ENCODE measurements at places on chromosomes 2 and 18.

DNA sequence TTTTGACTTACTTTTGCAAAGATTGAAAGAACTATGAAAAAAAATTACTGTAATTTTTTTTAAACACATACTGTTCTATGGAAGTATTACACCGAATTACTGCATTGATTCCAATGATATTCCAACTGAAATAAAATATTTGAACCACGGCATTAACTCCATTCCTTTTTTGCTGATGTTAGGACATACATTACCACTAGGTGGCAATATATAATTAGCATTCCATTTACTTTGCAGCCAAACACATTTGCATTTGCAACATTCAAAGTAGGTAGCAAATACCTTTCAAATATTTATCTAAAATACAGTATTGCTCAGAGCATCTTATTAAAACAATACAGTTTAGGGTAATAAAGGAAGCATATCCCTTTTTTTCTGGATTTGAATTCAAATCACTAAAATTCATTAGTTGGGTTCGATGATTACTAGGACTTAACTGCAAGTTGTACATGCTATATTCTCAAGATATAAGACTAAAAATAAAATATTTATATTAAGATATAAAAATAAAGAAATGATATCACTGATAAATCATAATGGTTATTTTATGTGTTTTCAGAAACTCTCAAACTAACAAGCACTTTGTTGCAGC, 31.3 kb downstream of the LANCL1 start:
- peak; percentile 37 for DNase-seq

DNA sequence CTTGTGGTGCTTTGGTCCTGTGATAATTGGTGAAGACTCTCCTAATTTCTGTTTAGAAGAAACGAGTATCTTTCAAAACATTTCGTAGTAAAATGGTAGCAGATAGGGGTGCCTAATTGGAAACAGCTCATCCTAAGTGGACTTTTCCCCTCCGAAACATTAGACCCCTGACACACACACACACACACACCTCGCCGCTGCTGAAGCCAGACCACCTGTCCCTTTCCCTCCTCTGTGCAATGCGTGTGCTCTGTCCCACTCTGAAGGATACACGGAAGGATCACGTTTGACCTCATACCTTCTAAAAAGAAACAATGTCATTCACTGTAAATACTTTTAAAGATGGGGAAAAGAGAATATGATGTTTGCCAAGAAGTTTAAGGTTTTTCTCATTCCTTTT, 36.2 kb upstream of the TMEM87B start:
- no peak for DNase-seq

GRCh38 chr2:112159454-112159921, 21.3 kb downstream of the FBLN7 start:
- DNase-seq: no peak

GRCh38 chr2:123456416-123456815, 568.7 kb upstream of the CNTNAP5 start:
- DNase-seq: no peak

GRCh38 chr2:186135686-186136085, 350.4 kb upstream of the ZC3H15 start:
- DNase-seq: no peak

DNA sequence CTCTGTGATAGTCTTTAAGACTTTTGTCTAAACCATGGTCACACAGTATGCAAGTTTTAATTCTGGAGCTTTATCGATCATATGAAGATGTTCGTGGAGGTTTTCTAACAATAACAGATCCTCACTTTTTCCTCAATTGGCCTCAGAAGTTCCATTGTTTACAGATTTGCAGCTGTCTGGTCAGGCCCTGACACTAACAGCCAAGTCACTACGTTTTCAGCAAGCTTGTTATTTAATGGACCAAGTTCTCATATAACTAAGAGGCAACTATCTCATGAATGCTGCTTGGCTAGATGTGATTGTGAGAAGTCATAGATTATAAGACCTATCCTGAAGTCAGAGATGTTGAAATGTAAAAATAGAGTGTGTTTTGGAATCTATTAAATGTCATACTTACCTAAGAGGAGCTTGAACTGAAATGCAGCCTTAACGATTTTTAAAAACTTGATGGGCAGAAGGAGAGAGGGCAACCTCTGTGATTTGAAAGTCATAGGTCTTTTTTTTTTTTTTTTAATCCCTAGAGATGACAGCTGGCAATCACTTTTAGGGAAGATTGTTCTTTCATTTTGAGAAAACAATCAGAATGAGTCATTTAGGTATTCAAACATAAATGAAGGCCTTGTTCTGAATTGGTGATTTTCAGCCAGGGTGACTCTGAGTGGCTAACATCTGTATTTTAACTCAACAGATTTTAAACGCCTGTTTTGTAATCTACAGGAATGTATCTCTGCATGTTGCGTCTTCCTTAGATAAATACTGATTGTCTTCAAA, 48.4 kb upstream of the NEMP2 start:
- no peak for DNase-seq

DNA sequence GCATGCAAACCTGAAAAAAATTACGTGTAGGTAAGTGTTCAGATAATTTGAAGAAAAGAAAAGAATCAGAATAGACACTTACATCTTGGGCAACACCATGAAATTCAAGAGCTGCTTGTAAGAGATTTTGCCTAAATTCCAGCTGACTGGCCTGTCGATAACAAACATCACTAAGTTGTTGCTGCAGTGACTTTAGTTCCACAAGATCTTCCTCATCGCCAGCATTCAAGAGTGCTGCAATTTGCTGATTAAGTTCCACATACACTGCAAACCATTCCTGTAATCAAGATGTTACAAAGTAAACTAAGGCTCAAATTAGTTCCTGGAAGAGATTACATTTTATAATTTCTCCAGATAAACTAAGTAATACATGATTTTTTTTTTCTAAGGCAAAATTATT, 74.3 kb upstream of the CCDC141 start:
- DNase-seq: no peak

DNA sequence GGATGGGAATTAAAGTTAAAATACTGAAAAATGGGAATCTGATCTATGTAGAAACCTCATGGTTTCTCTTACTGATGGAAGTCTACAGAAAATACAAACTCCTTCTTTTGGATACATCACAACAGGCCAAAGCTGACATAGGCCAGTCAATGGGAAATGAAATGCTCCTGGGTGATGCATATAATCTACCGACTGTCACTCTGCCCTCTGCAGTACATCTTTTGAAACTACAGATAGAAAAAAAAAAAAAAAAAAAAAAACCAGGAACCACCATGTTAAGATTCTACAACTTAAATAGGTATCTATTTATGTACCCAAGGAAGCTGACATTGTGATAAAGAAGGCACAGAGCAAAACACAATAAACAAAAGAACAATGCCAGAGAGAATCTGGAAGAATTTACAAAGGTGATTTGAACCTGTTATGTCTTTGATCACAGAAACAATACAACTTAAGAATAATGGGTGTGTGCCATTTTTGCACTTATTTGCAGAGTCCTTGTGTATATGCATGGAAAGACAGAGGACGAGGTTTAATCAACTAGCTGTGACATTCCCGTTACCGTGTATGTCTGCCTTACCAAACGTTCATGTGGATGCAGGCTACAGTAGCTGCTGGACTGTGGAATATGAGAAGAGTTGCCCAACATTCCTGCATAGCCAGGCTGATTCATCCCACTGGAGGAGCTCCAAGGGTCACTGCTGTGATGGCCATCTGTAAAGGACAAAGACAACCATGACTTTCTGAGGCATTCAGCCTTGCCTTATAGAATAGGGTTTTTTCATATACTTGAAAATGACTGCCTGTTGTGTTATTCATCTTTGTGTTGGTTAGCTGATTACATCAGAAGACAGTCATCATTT, 312.7 kb downstream of the TCF4 start:
- peak; percentile 37 for DNase-seq

DNA sequence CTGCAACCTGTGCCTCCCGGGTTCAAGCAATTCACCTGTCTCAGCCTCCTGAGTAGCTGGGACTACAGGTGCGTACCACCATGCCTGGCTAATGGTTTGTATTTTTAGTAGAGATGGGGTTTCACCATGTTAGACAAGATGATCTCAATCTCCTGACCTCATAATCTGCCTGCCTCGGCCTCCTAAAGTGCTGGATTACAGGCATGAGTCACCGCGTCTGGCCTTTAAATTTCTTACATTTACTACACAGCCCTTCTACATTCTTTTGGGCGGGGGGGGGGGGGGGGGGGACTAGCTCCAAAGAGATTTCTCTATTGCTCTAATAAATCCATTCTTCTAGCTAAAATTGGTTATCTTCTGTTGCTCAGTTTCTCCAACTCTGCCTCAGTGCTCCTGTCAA, 964.9 kb upstream of the ACVR2A start:
- DNase-seq: no peak

DNA sequence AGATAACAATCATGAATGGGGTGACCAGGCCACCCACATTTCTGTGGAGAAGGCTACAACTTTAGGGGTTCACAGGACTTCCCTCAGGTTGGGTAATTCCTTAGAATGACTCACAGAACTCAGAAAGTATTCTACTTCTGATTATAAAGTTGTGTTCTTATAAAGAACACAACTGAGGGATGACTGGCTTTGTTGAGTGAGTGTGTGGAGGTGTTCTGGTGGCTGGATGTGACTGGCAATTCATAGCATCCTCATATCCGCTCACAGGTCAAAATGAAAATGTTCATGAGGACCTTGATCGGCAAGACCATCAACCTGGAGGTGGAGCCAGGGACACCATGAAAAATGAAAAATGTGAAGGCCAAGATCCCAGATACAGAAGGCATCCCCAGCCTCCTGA, 143.3 kb upstream of the CAB39 start:
- DNase-seq: no peak

GRCh38 chr18:79868168-79868784, 70.5 kb downstream of the KCNG2 start:
- DNase-seq: no peak

Data from erythroblast (primary cell).